ENCODE measurements at places on chromosomes 3 and 15.

DNA sequence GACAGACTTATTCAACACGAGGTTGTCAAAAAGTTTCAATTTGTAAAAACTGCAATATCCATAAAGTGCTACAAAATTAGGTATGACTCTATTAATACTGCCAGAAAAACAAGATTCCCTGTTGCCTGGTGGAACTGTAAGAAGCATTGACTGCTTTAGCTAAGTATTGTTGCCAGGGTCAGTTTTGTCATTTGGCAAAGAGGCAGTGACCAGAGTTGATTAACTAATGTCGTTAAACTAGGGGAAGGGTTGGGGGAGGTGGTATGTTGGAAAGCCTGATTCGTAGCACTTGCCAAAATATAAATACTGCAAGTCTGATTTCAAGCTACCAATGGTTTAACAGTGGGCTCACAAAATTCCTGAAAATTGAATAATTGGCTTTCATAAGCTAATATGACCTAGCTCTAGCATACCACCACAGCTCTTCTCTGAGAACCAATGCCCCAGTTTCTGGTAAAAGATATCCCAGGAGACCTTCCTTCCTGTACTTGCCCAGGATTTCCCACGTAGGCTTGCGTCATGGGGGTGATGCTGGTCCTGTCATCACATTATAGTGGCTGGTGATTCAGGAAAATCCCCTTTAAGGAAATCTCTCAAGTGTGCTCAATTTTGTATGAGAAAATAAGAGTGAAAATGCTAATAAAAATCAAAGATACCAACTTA is 266.4 kb upstream of the TBC1D5 start:
- DNase-seq: no peak

DNA sequence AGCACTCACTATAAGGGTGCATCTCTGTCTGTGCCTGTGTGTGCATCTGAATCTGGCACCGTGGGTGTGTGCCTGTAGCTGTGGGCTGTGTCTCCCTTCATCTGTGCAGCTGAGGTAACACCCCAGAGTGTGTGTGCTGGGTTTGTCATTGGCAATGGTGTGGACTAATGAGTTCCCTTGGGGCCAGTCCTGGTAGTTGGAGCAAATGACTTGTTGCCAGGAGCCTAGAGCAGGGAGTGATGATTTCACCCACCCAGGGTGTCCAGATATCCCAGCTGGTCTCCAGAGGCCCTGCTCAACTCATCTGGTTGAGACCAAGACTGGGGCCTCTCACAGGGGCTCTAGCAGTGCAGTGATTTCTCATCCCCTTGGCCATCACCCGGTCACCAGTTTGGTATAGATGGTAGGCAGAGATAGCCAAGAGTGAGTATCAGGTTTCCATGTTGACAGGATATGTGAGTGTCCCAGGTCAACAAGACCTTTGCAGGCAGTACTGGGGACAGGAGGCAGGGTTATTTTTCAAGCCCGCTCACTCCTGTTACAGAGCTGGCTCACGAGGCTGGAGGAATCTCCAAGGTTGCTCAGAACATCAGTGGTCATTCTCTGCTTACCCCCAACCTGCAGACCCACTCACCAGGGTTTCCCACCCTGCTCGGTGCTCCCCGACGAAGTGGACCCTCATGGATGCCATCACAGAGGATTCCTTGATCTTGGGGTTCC is 4.1 kb upstream of the HDAC11 start:
- no peak for DNase-seq

- DNase-seq: no peak
These were observed 255.3 kb upstream of the IL12A start for GRCh38 chr3:159733194-159733860.

DNA sequence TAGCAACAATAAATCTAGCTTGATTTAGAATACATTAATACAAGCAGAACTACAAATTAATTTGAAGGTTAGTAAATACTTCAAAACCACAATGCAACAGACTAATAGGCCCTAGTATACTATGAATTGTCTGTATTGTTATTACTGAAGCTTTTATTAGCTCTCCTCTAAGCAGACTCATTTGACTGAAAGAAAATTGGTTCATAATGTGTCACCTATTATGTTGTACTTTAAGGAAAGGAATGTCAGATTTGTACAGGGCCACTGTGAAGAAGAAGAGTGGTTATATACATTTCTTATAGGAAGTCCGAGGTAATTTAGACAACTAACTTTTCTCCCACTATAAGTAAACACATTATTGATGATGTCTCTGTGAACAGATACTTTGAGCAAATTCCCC is 954.5 kb downstream of the ZPLD1 start:
- no peak for DNase-seq

All from stimulated activated CD4-positive, alpha-beta T cell treated with anti-CD3 and anti-CD28 coated beads, TNF-alpha, amount 100 ng/mL, for 24 hours (primary cell).